Tracheal epithelial cell (primary cell): ENCODE measurements at places on chromosomes 1 and 21. TPM values are rescaled to one million over a fixed set of nuclear protein-coding genes. Genes with fewer than 3 reads are reported as not detected.

Gene HMGN1
- 233 and 254 TPM in 2 replicates for total RNA-seq

Gene CD101
- 0.48 and 1.3 TPM in 2 replicates for total RNA-seq

Gene BACH1
- total RNA-seq = 93.1 and 100 TPM in 2 replicates

Gene OR2T29
- total RNA-seq = not detected in 2 replicates

Gene SDC3
- 2.1 and 11.1 TPM in 2 replicates for total RNA-seq

Gene ELOVL1
- 60.1 and 90.6 TPM in 2 replicates for total RNA-seq

Gene S100A6
- total RNA-seq = 1,352 and 3,810 TPM in 2 replicates

Gene SPRR5
- not detected in 2 replicates for total RNA-seq

Gene TTC22
- total RNA-seq = 10.6 and 16.8 TPM in 2 replicates

Gene MEAF6
- total RNA-seq = 66.3 and 80.0 TPM in 2 replicates
